Colonic mucosa (tissue), 4 donors: ENCODE measurements at places on chromosomes 11 and 22.

- no peak for DNase-seq
These were observed 10.9 kb downstream of the AIP start for GRCh38 chr11:67493548-67494370.

DNA sequence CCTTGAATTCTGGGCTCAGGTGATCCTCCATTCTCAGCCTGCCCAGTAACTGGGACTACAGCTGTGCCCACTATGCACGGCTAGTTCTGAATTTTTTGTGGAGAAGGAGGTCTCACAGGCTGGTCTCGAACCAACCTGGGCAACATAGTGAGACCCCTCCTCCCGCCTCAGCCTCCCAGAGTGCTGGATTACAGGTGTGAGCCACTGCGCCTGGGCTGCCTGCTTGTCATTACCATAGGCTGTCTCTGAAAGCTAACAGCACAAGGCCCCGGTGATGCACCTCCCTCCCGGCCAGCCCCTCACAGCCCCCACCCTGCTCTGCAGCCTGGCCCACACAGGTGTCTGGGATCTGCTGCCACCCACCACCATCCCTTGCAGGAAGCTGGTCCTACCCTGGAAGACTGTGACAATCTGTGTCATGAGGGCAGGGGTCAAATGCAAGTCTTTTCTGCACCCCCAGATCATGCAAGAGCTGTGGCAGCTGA lies 82.4 kb downstream of the DGCR2 start:
- no peak for DNase-seq

GRCh38 chr11:63155794-63156193 lies 11.8 kb upstream of the SLC22A24 start:
- DNase-seq = no peak

DNA sequence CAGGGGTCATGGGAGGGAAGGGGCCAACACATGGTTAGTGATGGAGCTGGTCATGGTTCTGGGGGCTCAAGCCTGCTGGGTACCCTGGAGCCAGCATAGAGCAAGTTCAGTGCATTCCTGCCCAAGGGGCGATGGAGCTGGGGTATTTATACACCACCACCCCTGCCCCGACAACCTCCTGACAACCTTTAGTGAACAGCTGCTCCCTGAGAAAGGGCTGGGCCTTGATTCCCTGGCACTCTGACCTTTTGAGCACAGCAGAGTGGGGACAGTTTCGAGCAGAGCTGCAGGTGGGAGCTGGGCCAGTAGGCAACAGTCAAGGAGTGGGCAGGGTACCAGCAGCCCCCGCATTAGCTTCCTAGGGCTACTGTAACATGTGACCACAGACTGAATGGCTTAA lies 6.0 kb downstream of the PARVG start:
- DNase-seq = no peak

DNA sequence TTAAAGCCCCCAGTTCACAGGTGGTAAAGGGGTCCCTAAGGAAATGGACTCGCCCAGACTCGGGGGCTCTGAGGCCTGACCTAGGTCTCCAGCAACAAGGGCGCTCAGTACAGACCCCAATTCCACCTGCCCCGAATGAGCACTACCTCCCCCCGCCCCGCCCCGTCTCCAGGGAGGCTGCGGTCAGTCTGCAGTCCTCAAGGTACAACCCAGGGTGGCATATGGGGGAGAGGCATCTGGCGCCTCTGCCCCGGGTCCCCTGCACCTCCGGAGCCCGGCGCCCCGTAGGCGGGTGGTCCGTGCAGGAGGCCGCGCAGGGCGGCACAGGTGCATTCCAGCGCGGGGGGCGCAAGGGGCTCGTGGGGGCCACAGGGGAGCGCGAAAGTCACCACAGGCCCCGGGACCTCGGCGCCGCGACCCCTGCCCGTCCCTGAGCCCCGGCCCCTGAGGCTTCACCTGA lies 361 bp downstream of the CTSD start:
- DNase-seq = no peak

- no peak for DNase-seq
These were observed 55.1 kb downstream of the RBMXL2 start for GRCh38 chr11:7143908-7144307.

- DNase-seq = no peak
These were observed 213.9 kb upstream of the CADM1 start for GRCh38 chr11:115718106-115718505.

DNA sequence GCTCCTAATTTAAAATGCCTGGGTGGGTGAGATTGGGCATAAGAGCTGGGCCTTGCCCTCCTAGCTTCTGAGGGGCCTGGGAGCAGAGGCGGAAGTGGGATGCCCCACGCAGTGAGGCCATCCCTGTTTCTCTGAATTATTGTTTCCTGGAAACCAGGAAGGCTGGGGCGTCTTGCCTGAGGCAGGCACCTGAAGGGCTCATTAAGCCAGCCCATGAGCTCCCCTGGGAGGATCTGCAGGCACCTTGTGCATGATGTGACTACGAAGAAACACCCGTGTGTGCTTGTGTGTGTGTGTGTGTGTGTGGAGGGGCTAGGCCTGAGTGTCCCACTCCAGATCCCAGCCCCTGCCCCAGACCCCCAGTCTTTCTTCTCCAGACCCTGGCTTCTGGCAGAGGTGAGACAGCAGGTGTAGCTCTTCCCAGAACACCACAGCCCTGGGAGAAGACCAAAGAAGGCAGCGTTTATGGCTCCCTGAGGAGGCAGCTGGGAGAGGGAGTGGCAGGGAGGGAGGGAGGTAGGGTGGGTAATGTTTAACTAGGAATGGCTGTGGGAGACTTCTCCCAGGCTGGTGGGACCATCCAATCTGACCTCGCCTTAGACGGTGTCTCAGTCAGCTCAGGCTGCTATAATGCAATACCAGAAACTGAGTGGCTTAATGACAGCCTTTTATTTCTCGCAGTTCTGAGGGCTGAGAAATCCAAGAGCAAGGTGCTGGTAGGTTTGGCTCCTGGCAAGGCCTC lies 2.1 kb upstream of the BATF2 start:
- DNase-seq = peak; percentile 90

DNA sequence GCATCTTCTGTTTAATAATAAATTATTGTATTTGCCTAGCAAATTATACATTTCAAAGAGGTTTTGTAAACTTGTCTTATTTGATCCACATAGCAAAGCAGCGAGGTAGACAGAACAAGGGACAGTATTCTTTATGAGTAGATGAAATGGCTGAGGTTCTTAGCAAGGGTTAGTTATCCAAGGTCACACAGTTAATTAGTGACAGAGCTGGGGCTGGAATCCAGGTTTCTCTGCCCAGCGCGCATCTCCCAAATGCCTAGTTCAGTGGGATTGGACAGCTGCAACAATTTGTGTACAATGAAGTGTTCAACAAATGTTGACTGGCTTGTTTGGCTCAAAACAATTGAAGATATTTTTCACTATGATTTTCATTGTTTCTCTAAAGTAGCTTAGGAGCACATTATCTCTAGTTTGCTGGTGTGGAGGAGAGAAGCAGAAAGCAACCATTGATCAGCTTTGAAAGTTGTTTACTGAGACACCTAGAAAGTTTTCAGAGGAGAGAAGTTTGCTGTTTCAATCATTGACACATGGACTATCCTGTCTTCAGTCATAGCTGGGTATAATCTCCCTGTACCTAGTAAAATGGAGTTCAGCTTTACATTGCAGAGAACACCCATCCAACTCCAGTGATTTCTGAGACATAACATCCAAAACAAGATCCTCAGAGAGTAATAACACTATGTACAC lies 270.6 kb downstream of the FAT3 start:
- DNase-seq = no peak

GRCh38 chr11:28819741-28820140 lies 711.6 kb downstream of the METTL15 start:
- no peak for DNase-seq

GRCh38 chr11:117678658-117679406 lies 118.2 kb downstream of the DSCAML1 start:
- no peak for DNase-seq

DNA sequence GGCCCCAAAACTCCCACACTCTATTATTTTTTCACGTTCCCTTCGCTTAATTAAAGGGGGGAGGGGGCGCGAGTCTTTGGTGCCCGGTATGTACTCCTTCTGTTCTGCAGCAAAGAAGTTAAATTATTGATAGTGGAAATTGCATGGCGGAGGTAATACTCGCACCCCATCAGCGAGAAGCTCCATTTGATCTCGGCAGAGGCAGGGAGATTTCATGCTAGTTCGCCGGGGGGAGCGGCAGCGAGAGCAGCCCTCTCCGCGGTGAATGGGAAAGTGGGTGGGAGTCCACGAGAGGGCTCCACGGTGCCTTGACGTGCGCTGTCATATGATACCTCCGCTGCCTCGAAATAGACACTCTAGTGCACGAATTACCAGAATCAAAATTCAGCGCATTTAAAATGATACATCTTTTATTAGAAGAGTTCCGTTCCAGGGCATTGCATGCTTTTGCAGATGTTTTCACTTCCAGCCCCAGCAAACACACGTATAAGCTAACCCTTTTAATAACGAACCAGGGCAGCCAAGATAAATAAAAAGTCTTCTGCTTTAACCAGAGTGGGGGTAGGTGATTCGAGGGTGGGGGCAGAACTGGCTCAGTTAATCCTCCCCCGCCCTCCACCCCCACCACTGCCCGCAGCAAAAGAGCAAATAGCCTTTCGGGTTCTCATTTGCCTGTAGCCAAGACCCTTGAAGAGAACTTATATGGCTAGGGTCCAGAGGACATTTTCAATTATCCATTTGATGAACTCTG lies 1.3 kb upstream of the BDNF start:
- peak; percentile 33 for DNase-seq

DNA sequence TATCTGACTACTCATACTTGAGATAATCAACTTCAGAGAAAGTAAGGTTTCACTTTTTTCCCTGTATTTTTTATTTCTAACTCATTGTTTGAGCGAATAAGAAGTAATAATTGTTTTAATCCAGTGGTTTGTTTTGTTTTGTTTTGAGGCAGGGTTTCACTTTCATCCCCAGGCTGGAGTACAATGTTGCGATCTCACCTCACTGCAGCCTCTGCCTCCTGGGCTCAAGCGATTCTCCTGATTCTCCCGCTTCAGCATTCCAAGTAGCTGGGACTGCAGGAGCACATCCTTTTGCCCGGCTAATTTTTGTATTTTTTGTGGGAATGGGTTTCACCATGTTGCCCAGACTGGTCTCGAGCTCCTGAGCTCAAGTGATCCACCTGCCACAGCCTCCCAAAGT lies 8.6 kb downstream of the GTF2H1 start:
- DNase-seq = no peak
